ENCODE measurements at places on chromosomes 1 and 21.

DNA sequence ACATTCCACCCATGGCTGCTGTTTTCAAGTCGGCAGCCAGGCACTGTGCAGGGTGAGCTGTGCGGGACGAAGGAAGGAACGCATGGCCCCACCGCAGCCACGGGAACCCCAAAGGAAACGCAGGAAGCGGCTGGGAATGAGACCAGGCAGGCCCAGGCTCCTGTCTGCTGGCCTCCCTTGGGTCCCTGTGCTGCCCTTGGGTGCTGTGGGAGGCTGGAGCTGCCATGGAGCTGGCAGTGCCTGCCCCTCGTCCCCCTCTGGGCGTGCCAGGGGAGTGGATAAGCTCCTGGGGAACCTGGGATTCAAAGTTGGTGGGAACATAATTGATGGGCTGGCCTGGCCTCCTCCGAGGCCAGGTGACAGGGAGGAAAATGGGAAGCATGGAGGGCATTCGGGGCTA is 5.3 kb upstream of the KRTAP10-4 start:
- DNase-seq, result no peak

- no peak for DNase-seq
These were observed 10.5 kb downstream of the ARL8A start for GRCh38 chr1:202133989-202134388.

GRCh38 chr1:162142968-162143367 is 73.5 kb downstream of the NOS1AP start:
- DNase-seq, result no peak

DNA sequence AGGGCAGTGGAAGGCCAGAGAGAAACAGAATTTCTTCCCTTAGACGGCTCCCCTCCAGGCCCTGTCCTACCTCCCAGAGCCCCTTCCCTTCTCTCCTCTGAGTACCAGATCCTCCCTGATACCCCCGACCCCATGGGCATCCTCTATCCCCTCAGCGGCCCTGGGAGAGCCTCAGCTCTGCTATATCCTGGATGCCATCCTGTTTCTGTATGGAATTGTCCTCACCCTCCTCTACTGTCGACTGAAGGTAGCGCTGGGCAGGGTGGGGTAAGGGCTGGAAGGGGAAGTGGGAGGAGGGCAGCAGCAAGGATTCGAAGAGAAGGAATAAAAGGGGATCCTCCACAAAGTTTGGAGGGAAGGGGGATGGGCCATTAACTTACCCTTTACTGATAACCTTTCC is 2.7 kb downstream of the FCER1G start:
- DNase-seq, result no peak

DNA sequence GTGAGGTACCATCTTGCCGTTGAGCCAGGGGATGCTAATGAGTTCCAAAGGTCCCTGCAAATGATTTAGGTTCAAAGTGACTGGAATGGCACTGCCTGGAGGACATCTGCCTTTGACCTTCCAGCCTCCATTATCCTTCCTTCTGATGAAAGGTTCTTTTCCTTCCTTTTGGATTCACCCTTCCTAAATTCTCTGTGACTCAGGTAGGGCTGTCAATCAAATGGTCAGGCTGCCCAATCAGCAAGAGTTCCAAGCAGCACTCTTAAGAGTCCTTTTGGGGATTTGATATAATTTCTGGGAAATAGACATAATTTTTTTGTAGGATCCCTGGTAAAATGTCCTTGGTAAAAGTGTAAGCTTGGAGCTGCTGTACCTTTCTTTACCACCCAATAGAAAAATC is 58.8 kb upstream of the LMO4 start:
- DNase-seq, result no peak

- no peak for DNase-seq
These were observed 50.7 kb upstream of the EDARADD start for GRCh38 chr1:236343246-236343870.

DNA sequence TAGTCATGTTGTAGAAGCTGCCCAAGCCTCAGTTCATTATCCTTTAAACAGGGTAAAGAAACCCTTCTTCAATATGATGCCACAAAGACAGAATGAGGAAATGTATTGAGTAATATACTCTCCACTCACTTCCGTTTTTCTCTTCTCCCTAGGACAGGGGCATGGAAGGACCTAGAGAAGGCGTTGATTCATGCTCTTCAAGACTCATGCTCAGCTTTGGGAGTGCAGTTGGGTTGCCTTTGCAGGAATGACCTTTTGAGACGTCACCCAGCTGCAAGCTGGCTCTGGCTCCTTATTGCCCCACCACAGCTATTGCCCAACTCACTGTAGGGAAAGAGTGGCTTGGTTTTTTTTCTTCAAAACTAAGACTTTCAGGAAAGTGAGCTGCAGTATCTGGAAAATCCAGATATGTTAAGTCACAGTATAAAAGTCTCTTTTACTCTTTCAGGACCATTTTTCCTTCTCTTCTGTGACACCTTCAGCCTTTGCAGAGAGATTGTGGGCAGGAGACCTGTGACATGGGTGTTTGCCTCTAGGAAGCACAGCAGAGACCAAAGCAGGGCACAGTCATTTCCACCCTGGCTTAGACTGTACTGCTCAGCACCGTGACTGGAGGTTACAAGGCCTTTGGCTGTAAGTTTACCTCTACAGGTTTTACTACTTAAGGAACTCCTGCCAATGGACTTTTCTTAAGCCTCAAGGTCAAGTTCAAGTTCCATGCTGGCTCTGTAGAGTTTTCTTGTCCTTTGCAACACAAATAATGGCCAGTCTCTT is 39.5 kb downstream of the XCL2 start:
- no peak for DNase-seq

DNA sequence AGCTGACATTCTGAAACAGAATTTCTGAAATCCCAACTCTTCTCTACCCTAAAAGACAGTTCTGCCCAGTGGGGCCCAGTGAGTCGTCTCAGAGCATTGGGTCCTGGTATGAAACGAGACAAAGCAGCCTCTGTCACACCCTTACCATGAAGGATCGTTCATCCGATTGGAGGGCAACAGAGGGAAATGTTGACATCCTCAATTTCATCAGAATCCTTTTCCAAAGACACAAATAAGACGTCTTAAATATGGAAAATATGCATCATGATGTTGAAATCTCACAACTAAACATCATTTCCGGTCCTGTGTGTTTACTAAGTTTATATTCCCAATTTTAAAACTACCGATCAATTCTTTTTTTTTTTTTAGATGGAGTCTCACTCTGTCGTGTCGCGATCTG is 112.1 kb upstream of the SLC45A1 start:
- DNase-seq, result no peak

DNA sequence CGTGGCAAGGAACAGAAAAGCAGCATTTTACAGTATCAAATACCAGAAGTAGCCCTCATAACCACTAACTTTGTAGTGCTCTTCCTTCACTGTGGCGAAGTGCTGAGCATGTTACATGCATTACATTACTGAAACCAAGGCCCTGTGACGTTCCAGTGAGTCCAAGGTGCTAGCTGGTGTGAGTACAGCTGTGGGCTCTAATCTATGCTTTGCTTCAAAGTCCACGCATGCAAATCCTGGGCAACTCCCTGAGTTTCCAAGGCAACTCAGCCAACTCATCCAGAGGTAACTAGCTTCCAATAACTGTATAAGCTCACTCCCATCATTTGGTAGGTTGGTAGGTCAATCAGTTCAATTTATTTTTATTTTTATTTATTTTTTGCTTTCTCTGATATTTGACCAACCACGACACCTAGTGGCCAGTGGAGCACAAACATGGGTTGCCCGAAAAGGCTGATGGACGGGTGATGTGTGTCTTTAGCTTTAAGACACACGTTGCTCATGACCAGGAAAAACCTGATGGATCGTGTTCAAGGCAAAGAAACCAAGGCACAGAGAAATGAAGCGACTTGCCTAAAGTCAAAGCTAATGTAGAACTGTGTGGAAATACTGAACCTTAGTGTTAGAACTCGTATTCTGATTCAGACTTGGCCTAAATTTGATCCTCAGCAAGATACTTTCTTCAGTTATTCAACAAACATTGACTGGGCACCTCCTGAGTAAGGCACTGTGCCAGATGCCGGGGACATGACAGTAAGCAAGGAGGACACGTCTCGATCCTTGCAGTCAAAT is 73.0 kb downstream of the GNG12 start:
- peak; percentile 31 for DNase-seq

DNA sequence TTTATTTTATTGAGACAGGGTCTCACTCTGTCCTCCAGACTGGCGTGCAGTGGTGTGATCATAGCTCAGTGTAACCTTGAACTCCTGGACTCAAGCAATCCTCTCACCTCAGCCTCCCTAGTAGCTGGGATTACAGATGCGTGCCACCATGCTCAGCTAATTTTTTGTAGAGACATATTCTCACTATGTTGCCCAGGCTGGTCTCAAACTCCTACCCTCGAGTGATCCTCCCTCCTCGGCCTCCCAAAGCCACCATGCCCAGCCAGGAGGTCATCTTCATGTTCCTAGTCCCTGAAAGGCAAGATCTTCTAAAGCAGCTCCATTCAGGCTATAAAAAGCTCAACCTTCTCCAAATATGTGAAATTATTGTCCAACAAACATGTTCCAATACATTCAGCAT is 53.9 kb downstream of the TOR1AIP2 start:
- no peak for DNase-seq

- DNase-seq, result no peak
These were observed 1.1 kb upstream of the ADAMTS1 start for GRCh38 chr21:26846036-26846931.

GRCh38 chr1:111364690-111365089 is 62.8 kb downstream of the OVGP1 start:
- no peak for DNase-seq

- no peak for DNase-seq
These were observed 23.4 kb upstream of the TSHB start for GRCh38 chr1:115006191-115006590.

GRCh38 chr1:200783926-200784325 is 45.2 kb downstream of the CAMSAP2 start:
- DNase-seq, result no peak

Data from activated CD8-positive, alpha-beta memory T cell treated with anti-CD3 and anti-CD28 coated beads for 4 hours (primary cell).